ENCODE measurements at places on chromosomes 4 and X.

- no peak for DNase-seq
Observed at GRCh38 chr4:120839974-120840751, 82.4 kb downstream of the PRDM5 start.

GRCh38 chrX:49177873-49178480, 6.3 kb downstream of the PLP2 start:
- DNase-seq = no peak

DNA sequence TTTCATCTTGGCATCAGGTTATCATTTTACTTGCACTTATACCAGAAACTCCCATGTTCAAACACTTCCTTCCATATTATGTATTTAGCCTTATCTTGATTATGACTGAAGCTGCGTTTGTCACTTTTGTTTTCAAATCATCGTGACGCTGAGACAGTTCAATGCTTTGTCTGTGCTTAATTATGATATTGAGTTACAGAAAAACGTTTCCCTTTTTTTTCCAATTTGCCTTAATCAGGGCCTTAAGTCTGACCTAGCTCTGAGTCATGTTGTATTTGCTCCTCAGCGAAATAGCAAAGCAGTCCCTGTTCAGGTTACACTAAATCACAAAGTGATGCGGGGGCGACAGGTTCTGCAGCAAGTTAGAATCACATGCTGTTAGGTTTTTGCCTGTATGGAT, 254.7 kb downstream of the AFF2 start:
- no peak for DNase-seq

DNA sequence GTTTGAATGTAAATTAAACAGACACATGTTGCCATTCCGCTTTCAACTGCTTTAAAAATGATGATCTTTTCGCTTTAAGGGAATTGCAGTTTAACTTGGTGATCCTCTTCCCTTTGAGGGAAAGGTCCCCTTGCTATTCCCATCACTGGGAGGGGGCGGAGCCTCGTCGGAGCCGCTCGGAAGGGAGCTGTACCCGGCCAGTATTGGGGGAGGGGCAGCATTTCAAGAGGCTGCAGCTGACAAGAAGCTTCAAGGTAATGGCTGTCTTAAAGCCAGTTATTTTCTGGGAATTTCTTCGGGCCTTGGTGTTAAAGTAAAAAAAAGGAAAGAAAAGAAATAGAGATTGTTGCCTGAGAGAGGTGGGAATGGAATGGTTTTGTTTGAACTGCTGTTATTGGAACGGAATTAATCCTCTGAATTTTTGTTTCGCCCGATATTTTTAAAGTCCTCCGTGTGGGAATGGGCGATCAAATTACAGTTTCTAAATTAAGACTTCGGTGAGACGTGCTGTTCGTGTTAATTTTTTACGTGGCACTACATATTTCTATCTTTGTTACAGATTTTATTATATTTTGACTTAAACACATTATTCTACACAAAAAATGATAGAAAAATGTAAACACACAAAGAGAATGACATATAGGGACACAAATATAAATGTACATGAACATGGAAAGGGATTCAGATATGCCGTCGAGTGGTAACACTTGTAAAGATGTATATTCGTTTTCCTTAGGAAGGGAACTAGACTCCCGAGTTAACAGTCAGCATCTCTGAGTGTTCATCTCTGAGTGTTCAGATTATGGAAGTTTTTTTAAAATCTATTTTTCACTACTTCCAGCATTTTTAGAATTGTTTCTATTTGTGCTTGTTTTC, 9.2 kb downstream of the PWWP3B start:
- no peak for DNase-seq

DNA sequence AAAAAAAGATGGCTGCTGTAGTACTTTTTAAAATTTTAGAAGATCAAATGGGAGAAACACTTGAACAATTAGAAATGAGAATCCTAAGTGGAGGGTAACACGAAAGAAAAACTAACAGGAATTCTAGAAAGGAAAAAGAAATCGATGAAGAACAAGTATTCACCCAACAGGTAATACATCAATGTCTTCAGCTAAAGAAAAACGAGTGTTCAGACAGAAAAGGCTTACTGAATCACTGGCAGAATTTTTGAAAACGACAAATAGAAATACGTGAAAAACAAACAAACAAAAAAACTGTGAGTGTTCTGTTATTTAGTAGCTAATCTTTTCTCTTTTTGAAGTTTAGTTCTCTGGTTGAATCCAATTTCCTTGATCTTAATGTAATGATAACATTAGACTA, 1.8 kb downstream of the MAD2L1 start:
- no peak for DNase-seq

DNA sequence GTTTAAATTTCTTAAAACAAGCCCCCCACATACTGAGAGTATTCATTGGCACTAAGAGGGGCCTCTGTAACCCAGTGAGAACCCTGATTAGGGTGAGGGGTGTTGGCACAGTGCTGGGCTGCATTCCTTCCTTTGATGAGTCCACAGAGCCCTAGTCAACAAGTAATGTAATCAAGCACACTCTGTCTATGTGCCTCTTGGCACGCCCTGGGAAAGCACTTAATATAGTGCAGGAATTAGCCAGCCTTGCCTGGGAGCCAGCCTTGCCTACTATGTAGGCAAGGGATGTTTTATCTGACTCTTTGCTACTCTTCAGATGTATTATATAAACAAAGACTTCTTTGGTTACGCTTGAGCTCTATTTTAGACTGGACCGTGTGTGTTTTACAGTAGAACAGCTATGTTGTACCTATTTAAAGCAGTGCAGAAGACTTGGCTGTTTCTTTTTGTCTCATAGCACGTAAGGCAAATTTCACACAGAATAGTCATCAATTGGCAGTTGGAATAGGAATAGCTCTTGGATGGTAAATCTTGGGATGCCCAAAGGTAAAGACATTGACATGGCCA, 64.3 kb downstream of the FRAS1 start:
- no peak for DNase-seq

GRCh38 chr4:126458993-126459392, 1144.2 kb downstream of the FAT4 start:
- no peak for DNase-seq

GRCh38 chr4:140870427-140870826, 114.2 kb upstream of the TBC1D9 start:
- no peak for DNase-seq

- no peak for DNase-seq
Observed at GRCh38 chr4:77615153-77615552, 9.5 kb downstream of the CXCL13 start.

- DNase-seq = no peak
Observed at GRCh38 chr4:169341490-169341889, 70.7 kb upstream of the SH3RF1 start.

GRCh38 chrX:49919617-49920016, 2.8 kb upstream of the CLCN5 start:
- no peak for DNase-seq
